Right hindlimb (tissue), 1 donor: ENCODE measurements at places on chromosomes 5 and 9.

- no peak for DNase-seq
Measured at GRCh38 chr9:105216440-105217178, 27.8 kb upstream of the SLC44A1 start.

DNA sequence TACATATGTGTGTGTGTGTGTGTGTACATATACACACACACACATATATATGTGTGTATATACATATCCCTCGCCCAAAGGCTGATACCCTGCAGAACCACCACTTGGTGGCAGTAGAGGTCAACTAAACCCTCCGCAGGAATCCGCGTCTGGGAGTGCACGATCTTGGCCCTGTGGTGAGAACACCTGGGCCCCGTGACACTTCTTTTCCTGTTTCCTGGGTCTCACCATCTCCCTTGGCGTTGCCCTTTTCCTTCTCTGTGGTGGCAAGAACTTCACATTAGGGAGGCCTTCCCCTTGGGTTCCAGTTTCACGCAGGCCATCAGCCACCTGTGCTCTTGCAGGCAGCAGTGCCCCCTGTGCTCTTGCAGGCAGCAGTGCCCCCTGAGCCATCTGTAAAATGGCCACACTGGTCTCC, 8.2 kb downstream of the IL9 start:
- DNase-seq, result peak; percentile 65

GRCh38 chr9:78973907-78974306, 597.9 kb upstream of the TLE4 start:
- DNase-seq, result no peak

- DNase-seq, result no peak
Measured at GRCh38 chr9:94995048-94995693, 268.7 kb downstream of the AOPEP start.

GRCh38 chr9:29432191-29432590, 1858.9 kb upstream of the C9orf72 start:
- DNase-seq, result no peak

- DNase-seq, result no peak
Measured at GRCh38 chr5:34826347-34826746, 12.6 kb upstream of the TTC23L start.

GRCh38 chr9:6575324-6576034, 70.0 kb downstream of the GLDC start:
- DNase-seq, result no peak

DNA sequence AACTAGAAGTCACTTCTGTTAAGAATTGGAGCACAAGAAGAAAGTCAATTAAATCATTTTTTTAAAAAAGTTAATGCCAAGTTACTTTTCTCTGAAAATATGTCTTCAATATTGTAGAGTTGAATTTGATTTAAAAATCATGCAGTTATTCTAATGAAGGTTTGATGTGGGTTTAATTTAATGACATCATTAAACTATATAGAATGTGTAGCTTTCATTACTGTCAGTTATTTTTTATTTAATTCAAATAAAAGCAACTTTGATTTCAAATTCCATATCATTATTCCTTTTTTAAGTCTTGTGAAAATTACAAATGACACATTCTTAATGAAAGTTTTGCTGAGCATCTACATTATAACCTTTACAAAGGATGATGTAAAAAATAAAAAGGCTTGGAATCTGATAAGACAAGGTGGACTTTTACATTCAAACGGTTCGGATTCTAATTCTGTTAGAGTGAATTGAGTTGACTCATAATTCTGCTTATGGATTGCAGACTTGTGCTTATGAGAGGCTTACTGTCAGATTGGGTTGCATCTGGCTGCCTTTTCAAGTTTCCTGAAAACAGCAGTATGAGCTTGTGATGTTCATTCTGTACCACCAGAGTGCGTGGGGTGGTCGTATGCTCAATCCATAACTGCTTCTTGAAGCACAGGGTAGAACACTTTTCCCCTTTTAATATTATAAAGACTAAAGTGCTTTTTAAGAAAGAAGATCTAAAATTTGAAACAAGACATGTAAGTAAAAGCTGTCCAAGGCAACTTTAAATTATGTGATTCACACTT, 253.0 kb upstream of the ARRDC3 start:
- DNase-seq, result no peak

- DNase-seq, result no peak
Measured at GRCh38 chr9:85248514-85249312, 493.0 kb downstream of the AGTPBP1 start.

GRCh38 chr5:143734456-143734780, 77.5 kb upstream of the HMHB1 start:
- DNase-seq, result no peak

- no peak for DNase-seq
Measured at GRCh38 chr5:158121678-158122077, 262.7 kb upstream of the CLINT1 start.

GRCh38 chr5:54531546-54531945, 14.0 kb downstream of the SNX18 start:
- no peak for DNase-seq

DNA sequence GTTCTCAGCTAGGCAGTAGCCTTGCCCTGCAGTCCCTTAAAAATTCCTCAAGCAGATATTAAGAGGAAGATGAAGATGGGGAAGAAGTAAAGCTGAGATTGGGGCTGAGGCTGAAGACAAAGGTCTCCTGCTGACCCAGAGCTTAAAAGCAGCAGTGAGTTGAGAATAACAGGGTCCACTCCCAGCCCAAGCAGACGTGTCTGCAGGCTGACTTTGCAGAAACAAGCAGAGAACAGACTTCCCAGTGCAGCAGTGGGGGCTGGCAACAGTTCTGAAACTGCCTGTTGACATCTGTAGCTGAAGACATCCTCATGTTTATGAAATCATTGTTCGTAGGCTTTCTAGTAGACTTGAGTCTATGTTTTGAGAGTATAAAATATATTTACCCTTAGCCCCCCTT, 1.1 kb downstream of the CTXN3 start:
- peak; percentile 39 for DNase-seq

DNA sequence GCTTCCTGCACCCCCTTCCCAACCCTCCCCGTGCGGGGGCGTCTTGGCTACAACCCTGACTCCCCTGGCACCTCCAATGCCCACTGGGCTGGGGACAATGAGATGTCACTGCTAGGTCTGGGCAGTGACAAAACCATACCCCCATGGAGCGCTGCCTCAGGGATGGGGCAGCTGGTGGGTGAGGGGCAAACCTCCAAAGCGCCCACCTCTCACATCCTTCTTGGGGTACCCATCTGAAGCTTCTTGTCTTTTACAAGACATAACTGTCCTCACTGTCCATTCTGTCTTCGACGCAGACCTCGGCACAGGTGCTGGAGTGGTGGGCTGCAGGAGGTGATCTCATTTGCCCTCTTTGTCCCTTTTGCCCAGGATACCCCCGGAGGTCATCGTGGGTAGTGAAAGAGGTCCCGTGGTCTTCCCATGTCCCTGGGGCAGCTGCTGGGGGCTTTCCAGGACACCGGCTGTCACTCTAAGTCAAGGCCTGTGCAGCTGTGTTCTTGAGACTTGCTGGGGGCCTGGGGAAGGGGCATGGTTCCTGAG, 27.8 kb upstream of the CSF1R start:
- DNase-seq, result peak; percentile 30

DNA sequence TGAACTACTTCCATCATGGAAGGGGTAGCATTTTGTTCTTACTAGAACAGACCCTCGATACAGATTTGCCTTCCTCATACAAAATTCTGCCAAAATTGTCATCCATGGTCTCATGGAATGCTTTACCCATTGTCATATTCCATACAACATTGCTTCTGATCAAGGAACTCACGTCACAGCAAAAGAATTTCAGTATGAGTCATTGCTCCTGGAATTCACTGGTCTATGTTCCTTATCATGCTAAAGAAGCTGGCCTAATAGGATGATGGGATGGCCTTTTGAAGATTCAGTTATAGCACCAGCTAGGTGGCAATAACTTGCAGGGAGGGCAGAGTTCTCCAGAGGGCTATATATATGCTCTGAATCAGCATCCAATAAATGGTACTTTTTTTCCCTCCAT, 18.2 kb upstream of the FNIP1 start:
- DNase-seq, result no peak

GRCh38 chr9:82732928-82733327, 330.0 kb downstream of the RASEF start:
- peak; percentile 55 for DNase-seq

GRCh38 chr5:82719368-82719767, 357.8 kb downstream of the TMEM167A start:
- no peak for DNase-seq

DNA sequence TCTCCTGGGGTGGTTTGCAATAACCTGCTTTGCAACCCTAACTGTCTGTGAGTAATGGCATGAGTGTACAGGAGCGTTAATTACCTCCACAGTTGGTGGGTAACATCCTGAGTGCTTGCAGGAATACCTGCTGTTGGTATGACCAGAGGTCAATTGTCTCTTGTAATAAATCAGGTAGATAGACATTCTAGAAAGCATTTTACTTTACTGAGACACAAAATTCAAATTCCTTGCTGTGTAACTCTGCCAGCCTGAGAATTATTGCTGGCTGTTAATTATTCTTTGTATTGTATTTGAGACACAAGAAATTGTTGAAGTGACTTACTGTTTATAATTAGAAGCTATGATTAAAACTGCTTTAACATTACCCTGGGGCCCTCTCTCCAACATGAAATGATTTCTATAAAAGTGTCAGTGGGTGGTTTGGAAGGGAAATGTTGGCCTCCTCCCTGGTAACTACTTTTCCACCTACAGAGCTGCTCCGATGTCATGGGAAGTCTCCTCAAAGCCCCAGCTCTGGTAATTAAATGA, 150.8 kb upstream of the ADCY2 start:
- DNase-seq, result no peak

DNA sequence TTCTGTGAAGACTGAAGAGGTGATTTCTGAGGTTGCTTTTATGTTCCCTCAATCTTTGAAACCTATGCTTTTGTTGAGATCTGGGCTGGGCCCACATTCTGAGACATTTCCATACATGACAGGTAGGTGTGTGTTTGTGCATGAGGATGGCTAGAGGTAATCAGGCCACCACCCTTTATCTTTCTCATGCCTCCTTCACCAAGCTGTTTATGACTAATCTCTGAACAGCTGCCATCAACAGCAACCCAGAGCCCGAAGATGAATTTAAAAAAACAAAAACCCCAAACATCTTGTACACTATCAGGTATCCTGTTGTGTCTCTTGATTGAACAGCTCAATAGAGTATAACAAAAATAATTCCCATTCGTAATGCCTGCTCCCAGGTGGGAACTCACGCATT, 12.6 kb upstream of the C5orf46 start:
- DNase-seq, result no peak

- peak; percentile 23 for DNase-seq
Measured at GRCh38 chr9:106228861-106229260, 534.5 kb downstream of the TMEM38B start.

DNA sequence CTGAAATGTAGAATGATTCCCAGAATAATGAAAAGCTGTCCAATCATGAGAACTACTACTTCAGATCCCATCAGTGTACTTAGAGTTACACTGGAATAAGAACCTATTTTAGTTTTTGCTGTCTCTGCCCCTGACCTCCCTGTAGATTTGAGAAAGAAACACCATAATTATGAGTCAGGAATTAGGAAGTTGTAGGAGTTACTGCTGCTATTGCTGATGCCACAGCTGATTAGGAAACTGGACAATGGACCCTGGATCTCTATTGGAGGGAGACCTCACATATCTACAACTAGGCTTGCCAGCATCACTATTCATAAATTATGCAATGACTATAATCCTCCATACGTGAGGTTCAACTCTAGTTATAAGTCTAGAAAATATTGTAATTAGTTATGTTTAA, 48.8 kb upstream of the EDIL3 start:
- DNase-seq, result no peak

GRCh38 chr9:69376651-69377050, 51.6 kb downstream of the ENTREP1 start:
- peak; percentile 44 for DNase-seq

DNA sequence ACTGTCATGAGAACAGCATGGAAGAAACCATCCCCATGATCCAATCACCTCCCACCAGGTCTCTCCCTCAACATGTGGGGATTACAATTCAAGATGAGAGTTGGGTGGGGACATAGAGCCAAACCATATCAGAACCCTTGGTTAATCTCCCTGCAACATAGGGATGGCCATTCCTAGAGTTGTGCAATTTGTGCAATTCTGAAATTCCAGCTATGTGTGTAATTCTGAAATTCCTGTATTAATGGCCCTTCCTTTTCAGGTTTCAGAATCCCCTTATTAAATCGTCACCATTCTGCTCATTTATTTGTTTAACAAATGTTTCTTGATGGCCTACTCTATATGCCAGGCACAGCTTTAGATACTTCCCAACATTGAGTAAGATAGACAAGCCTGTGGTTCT, 282.6 kb downstream of the SMARCA2 start:
- DNase-seq, result no peak

GRCh38 chr9:89655056-89655989, 50.5 kb downstream of the GADD45G start:
- DNase-seq, result no peak

GRCh38 chr5:111398013-111398412, 114.3 kb downstream of the STARD4 start:
- DNase-seq, result no peak

GRCh38 chr5:119269061-119269944, 86.5 kb upstream of the TNFAIP8 start:
- DNase-seq, result peak; percentile 41

GRCh38 chr5:117118499-117118898, 543.9 kb upstream of the SEMA6A start:
- DNase-seq, result no peak

GRCh38 chr5:143456952-143457547, 53.6 kb upstream of the NR3C1 start:
- DNase-seq, result no peak

GRCh38 chr9:134544388-134545214, 97.0 kb upstream of the COL5A1 start:
- peak; percentile 76 for DNase-seq

- no peak for DNase-seq
Measured at GRCh38 chr9:138013836-138014562, 136.4 kb downstream of the CACNA1B start.

- DNase-seq, result no peak
Measured at GRCh38 chr9:132978451-132979131, at the start of gene GFI1B. TSS of gene GFI1B (plus strand) at chr9:132978694. CDS start at chr9:132986679, 7,985 bp downstream.

GRCh38 chr5:99320436-99320835, 391.6 kb upstream of the CHD1 start:
- no peak for DNase-seq

- no peak for DNase-seq
Measured at GRCh38 chr5:135739383-135739981, 95.0 kb upstream of the SLC25A48 start.

DNA sequence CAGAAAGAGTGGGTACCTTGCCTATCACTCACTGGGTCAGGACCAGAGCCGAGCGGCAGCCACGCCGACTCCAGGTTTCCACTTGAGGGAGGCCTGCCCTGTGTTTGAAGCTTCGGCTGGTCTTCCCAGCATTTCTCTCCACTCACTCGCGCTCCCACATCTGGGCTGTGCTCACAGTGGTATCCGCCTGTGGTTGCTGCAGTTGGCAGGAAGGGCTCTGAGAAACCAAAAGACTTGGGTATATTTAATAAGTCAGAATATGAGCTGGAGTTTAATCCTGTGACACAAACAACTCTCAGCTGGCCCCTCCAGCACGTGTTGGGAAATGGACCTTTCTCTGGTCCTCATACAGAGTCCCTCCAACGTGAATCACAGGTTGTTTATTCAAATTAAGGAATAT, 70.9 kb downstream of the SPRY4 start:
- peak; percentile 68 for DNase-seq

GRCh38 chr9:101739311-101739710, 864 bp upstream of the GRIN3A start:
- DNase-seq, result no peak
